Tibial nerve (tissue), 4 donors: ENCODE measurements at places on chromosomes 12 and 14. TPM values are rescaled to one million over a fixed set of nuclear protein-coding genes. Genes with fewer than 3 reads are reported as not detected.

GRCh38 chr12:25906651-25907340 is 51.7 kb upstream of the RASSF8 start:
- DNase-seq, result no peak
- no peak overlapping the region for H3K27ac ChIP-seq
- H3K4me1 ChIP-seq, result no peaks in the 10 kb centered on the region
- no peak overlapping the region for H3K4me3 ChIP-seq
- no peaks in the 10 kb centered on the region for H3K27me3 ChIP-seq
- no peaks in the 10 kb centered on the region for H3K36me3 ChIP-seq

GRCh38 chr12:19312637-19313036 is 126.7 kb upstream of the AEBP2 start:
- no peak overlapping the region for H3K4me3 ChIP-seq
- H3K36me3 ChIP-seq, result no peaks in the 10 kb centered on the region
- no peak for DNase-seq
- H3K27me3 ChIP-seq, result no peaks in the 10 kb centered on the region

DNA sequence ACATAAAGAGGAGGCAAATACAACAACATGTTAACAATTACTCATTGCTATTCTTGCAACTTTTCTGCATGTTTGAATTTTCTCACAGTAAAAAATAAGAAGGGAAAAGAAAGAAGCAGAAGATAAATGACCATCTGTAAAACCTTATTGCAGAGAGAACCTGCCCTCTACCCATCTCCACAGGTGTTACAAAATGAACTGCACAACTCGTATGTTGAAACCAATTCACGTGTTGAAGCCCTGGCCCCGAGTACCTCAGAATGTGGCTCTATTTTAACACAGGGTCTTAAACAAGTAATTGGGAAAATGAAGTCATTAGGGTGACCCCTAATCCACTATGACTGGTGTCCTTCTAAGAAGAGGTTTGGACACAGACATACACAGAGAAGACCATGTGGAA is 39.5 kb downstream of the FOXN3 start:
- H3K27me3 ChIP-seq, result no peaks in the 10 kb centered on the region
- no peak overlapping the region for H3K4me3 ChIP-seq
- H3K36me3 ChIP-seq, result no peaks in the 10 kb centered on the region
- DNase-seq, result no peak
- peaks cover 6% of the 10 kb centered on the region for H3K4me1 ChIP-seq

- peak; percentile 88 for DNase-seq
- H3K36me3 ChIP-seq, result no peaks in the 10 kb centered on the region
- no peak overlapping the region for H3K4me3 ChIP-seq
- no peaks in the 10 kb centered on the region for H3K27me3 ChIP-seq
- peaks cover 4% of the 10 kb centered on the region for H3K4me1 ChIP-seq
Observed at GRCh38 chr12:101939856-101940265, 62.5 kb downstream of the DRAM1 start.

GRCh38 chr14:65949711-65950516 is 536.3 kb upstream of the CCDC196 start:
- H3K27ac ChIP-seq, result no peak overlapping the region
- H3K36me3 ChIP-seq, result no peaks in the 10 kb centered on the region
- DNase-seq, result no peak
- no peak overlapping the region for H3K4me3 ChIP-seq

- H3K4me1 ChIP-seq, result peaks cover 20% of the 10 kb centered on the region
- no peak overlapping the region for H3K4me3 ChIP-seq
- H3K36me3 ChIP-seq, result no peaks in the 10 kb centered on the region
Observed at GRCh38 chr12:53744130-53744441, 7.7 kb downstream of the CISTR start.

DNA sequence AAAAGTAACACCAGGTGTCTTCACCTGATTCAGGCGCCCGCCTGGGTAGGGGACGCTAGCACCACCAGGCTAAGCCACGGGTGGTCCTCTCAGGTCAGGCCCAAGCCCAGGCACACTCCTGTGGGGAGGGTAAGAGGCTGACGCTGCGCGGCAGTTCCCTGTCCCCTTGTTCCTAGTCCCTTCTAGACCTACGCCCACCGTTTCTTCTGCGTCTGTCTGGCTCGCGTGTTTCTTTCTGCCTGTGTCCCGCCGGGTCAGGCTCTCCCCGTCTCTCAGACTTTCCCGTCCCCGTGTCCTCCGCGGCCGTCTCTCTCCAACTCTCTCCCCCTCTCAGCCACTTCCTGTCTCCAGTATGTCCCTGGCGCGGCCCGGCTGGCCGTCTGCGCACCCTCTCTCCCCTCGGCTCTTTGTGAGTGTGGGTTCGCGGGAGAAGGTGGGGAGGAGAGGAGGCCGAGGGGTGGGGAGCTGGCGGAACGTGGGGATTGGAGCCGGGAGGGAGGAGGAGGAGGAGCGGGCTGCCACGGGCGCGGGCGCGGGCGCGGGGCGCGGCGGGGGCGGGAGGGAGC is 3.1 kb upstream of the TNS2 start:
- peak; percentile 89 for DNase-seq
- H3K36me3 ChIP-seq, result peaks cover 3% of the 10 kb centered on the region
- peak overlapping the region; percentile 48 for H3K4me3 ChIP-seq
- peaks cover 58% of the 10 kb centered on the region for H3K4me1 ChIP-seq
- peak overlapping the region; percentile 95 for H3K27ac ChIP-seq

DNA sequence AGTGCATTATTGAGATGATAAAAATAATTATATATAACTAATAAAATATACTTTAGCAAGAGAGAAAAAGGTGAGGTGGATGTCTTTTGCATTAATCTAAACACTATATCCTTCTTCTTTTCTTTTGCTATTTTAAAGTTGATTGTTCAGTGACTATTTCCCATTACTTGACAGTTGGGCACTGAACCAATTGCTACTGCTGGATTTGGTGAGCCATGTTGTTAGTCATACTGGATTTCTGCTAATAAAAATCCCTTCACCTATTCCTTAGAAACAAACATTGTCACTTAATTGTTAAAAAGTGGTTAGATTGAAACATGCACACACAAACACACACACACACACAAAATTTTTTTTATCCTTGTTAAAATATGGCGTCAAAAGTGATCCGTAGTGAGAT is 251.6 kb upstream of the ALG10 start:
- H3K36me3 ChIP-seq, result no peaks in the 10 kb centered on the region
- no peak for DNase-seq
- H3K4me3 ChIP-seq, result no peak overlapping the region
- no peaks in the 10 kb centered on the region for H3K27me3 ChIP-seq

- no peaks in the 10 kb centered on the region for H3K36me3 ChIP-seq
- no peak overlapping the region for H3K27ac ChIP-seq
- no peak overlapping the region for H3K4me3 ChIP-seq
- no peak for DNase-seq
- no peaks in the 10 kb centered on the region for H3K4me1 ChIP-seq
Observed at GRCh38 chr14:72889366-72889765, 4.5 kb downstream of the DPF3 start.

- H3K27me3 ChIP-seq, result no peaks in the 10 kb centered on the region
- H3K27ac ChIP-seq, result no peak overlapping the region
- no peak for DNase-seq
- no peaks in the 10 kb centered on the region for H3K36me3 ChIP-seq
Observed at GRCh38 chr12:18165889-18166288, 75.9 kb upstream of the RERGL start.

- H3K4me1 ChIP-seq, result peaks cover 6% of the 10 kb centered on the region
- H3K4me3 ChIP-seq, result no peak overlapping the region
- no peaks in the 10 kb centered on the region for H3K27me3 ChIP-seq
- H3K27ac ChIP-seq, result no peak overlapping the region
- no peak for DNase-seq
Observed at GRCh38 chr12:94839347-94839746, 164.2 kb downstream of the NDUFA12 start.

DNA sequence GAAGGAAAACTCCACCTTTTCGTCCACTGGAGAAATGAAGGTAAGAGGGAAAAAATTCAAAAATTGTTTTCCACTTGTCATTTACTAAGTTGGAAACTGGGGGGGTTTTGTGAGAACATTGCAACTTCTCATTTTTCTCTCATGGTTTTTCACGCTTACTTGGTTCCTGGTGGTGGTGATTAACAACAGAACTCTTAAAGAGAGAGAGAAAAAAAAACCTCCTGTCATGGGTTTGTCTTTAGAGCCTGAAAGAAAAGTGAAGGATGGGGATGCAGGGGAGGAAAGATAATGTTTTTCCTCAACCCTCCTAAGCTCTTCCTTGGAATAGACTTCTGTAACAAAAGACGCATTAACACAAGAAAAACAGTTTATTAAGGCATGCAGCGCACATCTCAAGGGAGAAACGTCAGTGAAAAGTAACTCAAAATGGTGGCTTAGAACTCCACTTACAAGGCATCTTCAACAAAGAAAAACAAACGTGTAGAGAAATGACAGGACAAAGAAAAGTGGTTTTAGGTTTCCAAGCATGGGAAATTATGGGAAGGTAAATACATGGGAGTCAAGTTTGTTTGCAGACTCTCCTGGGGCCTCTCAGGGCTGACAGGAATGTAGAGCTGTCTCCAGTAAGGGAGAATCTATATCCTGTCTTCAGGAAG is 81.9 kb upstream of the ATF7IP start:
- no peak overlapping the region for H3K27ac ChIP-seq
- H3K4me3 ChIP-seq, result no peak overlapping the region
- no peaks in the 10 kb centered on the region for H3K36me3 ChIP-seq
- H3K27me3 ChIP-seq, result no peaks in the 10 kb centered on the region
- no peaks in the 10 kb centered on the region for H3K4me1 ChIP-seq
- DNase-seq, result no peak

DNA sequence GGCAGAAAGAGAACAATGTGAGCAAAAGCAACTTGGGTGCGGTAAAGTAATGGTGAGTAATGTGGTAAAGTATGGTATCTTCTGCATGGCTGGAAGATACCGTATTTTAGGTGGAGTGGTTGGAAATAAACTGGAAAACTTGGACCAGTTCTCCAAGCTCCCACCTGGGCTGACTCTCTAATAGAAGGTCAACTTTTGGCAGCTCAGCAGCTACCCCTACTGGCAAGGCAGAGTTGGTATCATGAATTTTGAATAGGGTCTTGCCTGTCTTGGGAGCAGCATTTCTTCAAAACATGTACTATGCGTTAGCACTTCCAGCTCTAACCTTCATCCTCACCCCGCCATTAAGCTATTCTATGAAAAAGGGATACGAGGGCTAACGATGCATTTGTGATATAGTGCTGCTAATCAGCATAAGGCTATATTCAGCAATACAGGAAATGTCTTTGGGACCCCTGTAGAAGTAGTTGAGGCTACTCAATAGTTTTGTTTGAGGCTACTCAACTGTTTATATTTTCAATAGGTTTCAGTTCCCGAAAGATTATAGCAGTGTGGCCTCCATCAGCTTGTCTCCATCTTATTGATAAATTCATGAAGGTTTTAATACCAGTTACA is 276.3 kb upstream of the FAR2 start:
- no peak overlapping the region for H3K27ac ChIP-seq
- no peaks in the 10 kb centered on the region for H3K27me3 ChIP-seq
- H3K4me3 ChIP-seq, result no peak overlapping the region
- no peak for DNase-seq
- H3K4me1 ChIP-seq, result peaks cover 8% of the 10 kb centered on the region
- H3K36me3 ChIP-seq, result no peaks in the 10 kb centered on the region

FITM1 gene
- not detected for total RNA-seq

ZNF26 gene
- total RNA-seq, result 22.8 TPM

ARMH4 gene
- total RNA-seq, result 7.2 TPM

KRT3 gene
- not detected for total RNA-seq

SMIM41 gene
- total RNA-seq, result 50.6 TPM
